Caudate nucleus (tissue), 63 donors: ENCODE measurements at places on chromosomes 5 and 9.

DNA sequence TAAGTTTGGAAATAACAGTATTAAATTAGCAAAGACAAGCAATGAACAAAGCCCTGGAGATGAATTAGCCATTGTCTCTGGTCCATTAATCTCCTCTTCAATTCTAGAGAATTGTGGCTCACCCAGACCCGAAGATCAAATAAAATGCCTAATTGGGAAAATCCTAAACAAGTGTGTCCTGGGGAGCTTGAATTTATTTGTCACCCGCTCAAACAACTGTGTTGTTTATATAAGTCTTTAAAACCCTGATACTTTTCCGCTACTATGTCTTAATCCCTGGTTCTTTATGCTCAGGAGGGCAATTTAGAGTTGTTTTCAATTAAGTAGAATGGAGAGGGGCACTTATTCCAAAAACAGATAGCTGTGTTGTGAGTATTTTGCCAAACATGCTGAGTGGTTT, 128.4 kb downstream of the ANXA1 start:
- no peak for DNase-seq

- no peak for DNase-seq
Measured at GRCh38 chr5:146005723-146006122, 69.3 kb downstream of the SH3RF2 start.

- no peak for DNase-seq
Measured at GRCh38 chr9:114462791-114463190, 42.5 kb downstream of the WHRN start.

DNA sequence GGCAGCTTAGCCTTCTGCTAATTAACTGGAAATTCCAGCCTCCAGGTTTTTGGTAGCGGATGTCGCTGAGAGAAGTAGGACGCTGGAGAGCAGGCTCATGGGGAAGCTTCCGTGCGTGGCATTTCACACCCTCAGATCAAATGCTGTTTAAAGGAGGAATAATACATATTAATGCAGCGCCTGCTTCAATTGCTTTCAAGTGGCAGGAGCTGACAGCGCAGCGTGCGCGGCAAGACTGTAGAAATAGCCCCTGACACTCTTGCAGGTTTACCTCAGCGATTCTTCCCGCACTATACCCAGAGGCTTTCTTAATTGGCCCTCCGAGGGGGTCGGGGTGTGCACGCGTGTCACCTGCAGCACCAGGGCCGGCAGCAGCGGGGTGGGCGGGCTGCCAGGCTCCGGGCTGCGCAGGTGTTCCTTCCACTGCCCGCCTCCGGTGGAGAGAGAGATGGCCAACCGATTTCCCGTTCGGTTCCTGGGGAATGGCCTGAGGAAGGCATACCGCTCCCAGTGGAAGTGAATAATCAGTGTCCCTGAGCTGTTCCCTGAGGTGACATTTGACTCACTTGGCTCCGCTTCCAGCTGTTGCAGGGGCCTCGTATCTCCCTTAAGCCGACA, 427.9 kb downstream of the KCTD16 start:
- DNase-seq: peak; percentile 50

- no peak for DNase-seq
Measured at GRCh38 chr9:2657427-2657826, 35.8 kb downstream of the VLDLR start.

DNA sequence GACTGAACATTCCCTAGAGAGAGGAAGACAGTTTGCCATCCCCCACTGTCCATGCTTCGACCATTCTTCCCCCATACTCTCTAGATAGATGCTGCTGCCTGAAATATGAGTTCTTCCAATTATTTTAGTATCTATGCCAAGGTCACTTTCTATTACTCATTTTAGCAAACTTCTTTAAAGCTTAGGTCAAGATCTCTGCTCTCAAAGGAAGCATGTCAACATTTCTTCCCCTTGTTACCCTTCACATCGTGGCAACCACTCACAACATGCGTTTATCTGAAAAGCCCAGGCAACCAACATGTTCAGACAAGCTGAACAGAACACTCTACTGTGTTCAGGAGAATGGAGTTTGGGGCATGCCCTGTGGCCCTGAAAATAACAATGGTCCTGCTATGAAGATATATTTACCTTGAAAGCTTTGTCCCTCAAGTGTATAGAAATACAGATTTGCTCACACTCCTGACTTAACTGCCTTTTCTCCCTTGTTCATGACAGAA, 138.4 kb upstream of the KIF2A start:
- DNase-seq: no peak

GRCh38 chr9:15018096-15018637, 107.9 kb upstream of the FREM1 start:
- no peak for DNase-seq

DNA sequence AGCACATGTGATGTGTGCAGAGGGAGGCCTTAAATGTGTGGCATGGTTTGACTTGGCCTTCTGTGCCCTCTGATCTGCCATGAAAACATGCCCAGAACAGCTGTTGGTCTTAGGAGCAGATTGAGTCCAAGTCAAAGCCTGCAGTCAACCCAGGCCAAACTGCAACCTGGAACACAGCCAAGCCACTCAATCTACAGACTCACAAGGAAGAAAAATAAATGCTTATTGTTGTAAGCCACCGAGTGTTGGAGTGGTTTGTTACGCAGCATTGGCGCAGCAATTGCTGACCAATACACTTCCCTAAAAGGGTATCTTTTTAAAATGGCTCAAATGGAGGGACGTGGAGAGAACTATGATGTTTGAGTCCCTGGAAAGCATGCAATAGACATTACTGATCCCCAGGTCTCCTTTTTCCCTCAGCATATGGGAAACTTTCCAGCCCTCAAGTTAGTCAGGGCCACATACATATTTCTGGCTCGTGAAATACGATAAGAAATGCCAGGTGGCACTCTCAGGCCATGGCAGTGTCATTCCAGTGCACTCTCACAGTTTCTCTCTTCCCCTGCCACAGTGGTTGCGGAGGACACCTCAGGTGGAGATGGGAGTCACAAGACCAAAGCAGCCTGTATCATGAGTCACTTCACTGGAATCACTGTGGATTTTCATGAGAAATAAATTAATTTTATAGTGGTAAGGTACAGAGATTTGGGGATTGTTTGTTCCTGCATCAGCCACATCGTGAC, 168.0 kb upstream of the ZNF618 start:
- DNase-seq: no peak

DNA sequence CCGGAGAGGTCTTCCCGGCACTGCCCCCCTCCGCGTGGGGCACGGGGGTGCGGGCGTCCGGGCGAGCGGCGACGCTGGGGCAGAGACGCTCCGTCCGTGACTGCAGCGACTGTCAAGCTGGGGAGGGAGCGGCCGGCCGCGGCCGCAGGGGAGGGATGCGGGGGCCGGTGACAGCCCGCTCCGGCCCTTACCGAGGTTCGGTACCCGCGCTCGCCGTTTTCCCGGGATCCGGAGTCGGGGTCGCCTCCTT, 400 bp downstream of the KDM4C start:
- no peak for DNase-seq

GRCh38 chr5:95664204-95664786, 17.7 kb downstream of the RFESD start:
- no peak for DNase-seq

- no peak for DNase-seq
Measured at GRCh38 chr5:100722657-100723056, 180.4 kb downstream of the ST8SIA4 start.

DNA sequence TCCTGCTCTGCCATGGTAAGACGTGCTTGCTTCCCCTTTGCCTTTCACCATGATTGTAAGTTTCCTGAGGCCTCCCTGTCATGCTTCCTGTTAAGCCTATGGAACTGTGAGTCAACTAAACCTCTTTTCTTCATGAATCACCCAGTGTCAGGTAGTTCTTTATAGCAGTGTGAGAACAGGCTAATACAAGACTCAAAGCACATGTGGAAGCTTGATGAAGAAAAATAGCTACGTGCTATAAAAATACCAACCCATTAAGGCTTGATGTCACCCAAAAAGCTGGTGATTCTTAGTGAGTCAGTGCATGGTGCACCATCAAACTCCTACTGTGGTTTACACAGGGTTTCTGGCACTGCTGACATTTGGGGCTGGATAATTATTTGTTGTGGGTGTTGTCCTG, 332.2 kb downstream of the TMEM167A start:
- DNase-seq: no peak
